ENCODE measurements at places on chromosomes 12 and 14. TPM values are rescaled to one million over a fixed set of nuclear protein-coding genes. Genes with fewer than 3 reads are reported as not detected.

- no peak for DNase-seq
- no peaks in the 10 kb centered on the region for H3K36me3 ChIP-seq
- no peaks in the 10 kb centered on the region for H3K27me3 ChIP-seq
- H3K27ac ChIP-seq, result no peak overlapping the region
- H3K4me1 ChIP-seq, result no peaks in the 10 kb centered on the region
Measured at GRCh38 chr12:67981287-67982162, 7.7 kb upstream of the IFNG-AS1 start.

DNA sequence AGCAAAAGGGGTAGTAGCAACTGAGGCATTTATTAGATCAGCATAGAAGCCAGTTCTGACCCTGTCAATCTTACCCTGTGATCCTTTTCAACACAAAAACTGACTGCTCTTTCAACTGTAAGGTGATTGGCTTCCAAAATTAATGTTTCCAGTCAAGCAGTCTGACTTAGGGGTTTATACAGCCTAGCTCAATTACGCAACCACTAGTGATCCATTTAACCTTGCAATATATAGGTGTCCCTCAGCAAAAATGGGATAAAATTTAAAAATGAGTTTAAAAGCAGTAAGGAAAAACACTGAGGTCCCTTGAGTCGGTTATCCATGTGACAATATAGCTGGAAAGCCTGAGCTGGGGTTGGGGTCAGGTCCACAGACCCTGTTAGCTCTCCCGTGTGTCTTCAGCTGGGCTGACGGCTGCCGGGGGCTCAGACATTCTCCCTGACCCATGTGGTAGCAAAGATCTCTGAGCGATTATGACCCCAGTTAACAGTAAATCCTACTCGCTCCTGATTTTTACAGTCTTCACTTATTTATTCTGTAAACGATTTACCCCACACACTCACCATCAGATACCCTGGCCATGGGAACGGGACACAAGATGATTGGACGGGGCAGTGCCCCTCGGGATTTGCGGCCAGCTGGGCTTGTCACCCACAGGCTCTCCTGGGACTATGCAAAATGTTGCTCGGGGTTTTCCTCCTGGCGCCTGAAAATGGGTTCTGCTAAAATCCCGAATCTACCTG, 16.6 kb downstream of the ADGRD1 start:
- H3K4me3 ChIP-seq, result no peak overlapping the region
- H3K36me3 ChIP-seq, result no peaks in the 10 kb centered on the region
- DNase-seq, result peak; percentile 39
- H3K27me3 ChIP-seq, result no peaks in the 10 kb centered on the region

- no peaks in the 10 kb centered on the region for H3K4me1 ChIP-seq
- H3K27me3 ChIP-seq, result no peaks in the 10 kb centered on the region
- no peak for DNase-seq
- no peak overlapping the region for H3K27ac ChIP-seq
- H3K4me3 ChIP-seq, result no peak overlapping the region
Measured at GRCh38 chr12:92845329-92845728, 83.8 kb downstream of the EEA1 start.

- H3K36me3 ChIP-seq, result peaks cover 21% of the 10 kb centered on the region
- peak overlapping the region; percentile 100 for H3K4me3 ChIP-seq
- no peaks in the 10 kb centered on the region for H3K4me1 ChIP-seq
- no peaks in the 10 kb centered on the region for H3K27me3 ChIP-seq
- peak overlapping the region; percentile 81 for H3K27ac ChIP-seq
Measured at GRCh38 chr14:58428118-58428683, 682 bp downstream of the KIAA0586 start.

- no peaks in the 10 kb centered on the region for H3K27me3 ChIP-seq
- H3K36me3 ChIP-seq, result no peaks in the 10 kb centered on the region
- H3K4me1 ChIP-seq, result no peaks in the 10 kb centered on the region
- no peak overlapping the region for H3K27ac ChIP-seq
Measured at GRCh38 chr12:11565752-11566151, 83.7 kb upstream of the ETV6 start.

GRCh38 chr12:51970904-51971646, 19.6 kb downstream of the ACVR1B start:
- DNase-seq, result peak; percentile 87
- H3K4me1 ChIP-seq, result peaks cover 30% of the 10 kb centered on the region
- no peak overlapping the region for H3K4me3 ChIP-seq
- H3K27ac ChIP-seq, result no peak overlapping the region
- no peaks in the 10 kb centered on the region for H3K27me3 ChIP-seq

GRCh38 chr12:121796855-121797751, 3.6 kb upstream of the RHOF start:
- H3K36me3 ChIP-seq, result peaks cover 19% of the 10 kb centered on the region
- peaks cover 20% of the 10 kb centered on the region for H3K4me1 ChIP-seq
- peak; percentile 98 for DNase-seq
- H3K27me3 ChIP-seq, result no peaks in the 10 kb centered on the region
- H3K27ac ChIP-seq, result no peak overlapping the region

DNA sequence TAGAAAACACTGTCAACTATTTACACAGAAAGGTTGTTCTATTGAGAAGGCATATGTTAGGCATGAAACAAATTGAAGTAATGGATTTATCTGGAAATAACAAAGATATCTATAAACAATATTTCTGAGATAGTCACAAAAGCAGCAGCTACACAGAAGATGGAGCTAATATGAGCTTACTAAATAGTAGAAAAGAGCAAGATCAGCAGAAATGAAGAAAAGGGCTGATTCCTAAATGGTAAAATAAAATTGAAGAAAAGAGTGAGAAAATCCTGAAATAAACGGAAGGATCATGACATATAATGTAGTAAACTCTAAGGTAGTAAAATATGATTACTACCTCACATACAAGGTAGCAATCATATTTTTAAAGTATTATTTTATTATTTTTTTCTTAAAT, 1263.9 kb downstream of the FSCB start:
- no peaks in the 10 kb centered on the region for H3K27me3 ChIP-seq
- no peak overlapping the region for H3K4me3 ChIP-seq
- DNase-seq, result no peak
- H3K27ac ChIP-seq, result no peak overlapping the region
- H3K4me1 ChIP-seq, result no peaks in the 10 kb centered on the region
- no peaks in the 10 kb centered on the region for H3K36me3 ChIP-seq

- H3K4me3 ChIP-seq, result no peak overlapping the region
- H3K27ac ChIP-seq, result no peak overlapping the region
- H3K36me3 ChIP-seq, result peaks cover 34% of the 10 kb centered on the region
- no peak for DNase-seq
Measured at GRCh38 chr12:12167847-12168246, 97.1 kb downstream of the BCL2L14 start.

- H3K4me1 ChIP-seq, result peaks cover 21% of the 10 kb centered on the region
- no peak overlapping the region for H3K27ac ChIP-seq
- DNase-seq, result no peak
- H3K4me3 ChIP-seq, result no peak overlapping the region
- no peaks in the 10 kb centered on the region for H3K36me3 ChIP-seq
Measured at GRCh38 chr14:57066463-57066862, 202.2 kb downstream of the EXOC5 start.

GRCh38 chr14:54475911-54476310, 12.9 kb downstream of the GMFB start:
- no peak for DNase-seq
- peaks cover 14% of the 10 kb centered on the region for H3K4me1 ChIP-seq
- no peak overlapping the region for H3K27ac ChIP-seq
- no peak overlapping the region for H3K4me3 ChIP-seq

GRCh38 chr12:49974231-49974675, 1.5 kb downstream of the AQP6 start:
- no peaks in the 10 kb centered on the region for H3K36me3 ChIP-seq
- peak; percentile 84 for DNase-seq
- H3K27ac ChIP-seq, result no peak overlapping the region
- peaks cover 22% of the 10 kb centered on the region for H3K27me3 ChIP-seq

GRCh38 chr14:23051141-23052057, 5.9 kb downstream of the CDH24 start:
- DNase-seq, result no peak
- no peak overlapping the region for H3K4me3 ChIP-seq
- H3K27me3 ChIP-seq, result no peaks in the 10 kb centered on the region
- no peak overlapping the region for H3K27ac ChIP-seq

- H3K4me3 ChIP-seq, result no peak overlapping the region
- no peaks in the 10 kb centered on the region for H3K27me3 ChIP-seq
- H3K4me1 ChIP-seq, result peaks cover 4% of the 10 kb centered on the region
- no peak overlapping the region for H3K27ac ChIP-seq
- DNase-seq, result peak; percentile 59
- no peaks in the 10 kb centered on the region for H3K36me3 ChIP-seq
Measured at GRCh38 chr14:99725774-99726537, 41.9 kb downstream of the CYP46A1 start.

DNA sequence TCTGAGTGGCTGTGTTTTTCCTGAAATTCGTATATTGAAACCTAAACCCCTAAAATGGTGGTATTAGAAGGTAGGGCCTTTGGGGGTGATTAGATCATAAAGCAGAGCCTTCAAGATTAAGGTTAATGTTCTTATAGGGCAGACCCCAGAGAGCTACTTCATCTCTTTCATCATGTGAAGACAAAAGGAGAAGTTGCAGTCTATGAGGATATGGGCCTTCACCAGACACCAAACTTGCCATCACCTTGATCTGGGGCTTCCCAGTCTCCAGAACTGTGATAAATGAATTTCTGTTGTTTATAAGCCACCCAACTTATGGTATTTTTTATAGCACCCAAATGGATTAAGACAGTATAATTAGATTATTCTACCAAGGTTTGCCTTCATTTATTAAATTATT, 275.0 kb upstream of the ATP2B1 start:
- DNase-seq, result no peak
- no peak overlapping the region for H3K27ac ChIP-seq
- H3K4me1 ChIP-seq, result no peaks in the 10 kb centered on the region
- no peaks in the 10 kb centered on the region for H3K27me3 ChIP-seq

Gene TSPAN8
- 0.87 TPM for total RNA-seq

Gene REP15
- 0.68 TPM for total RNA-seq

Gene PPP1R12A
- 94.7 TPM for total RNA-seq

Gene GXYLT1
- total RNA-seq, result 29.2 TPM

Gene LIMA1
- 25.5 TPM for total RNA-seq

Gene POTEM
- total RNA-seq, result not detected

Gene DEGS2
- 0.99 TPM for total RNA-seq

Gene ANO4
- 3.4 TPM for total RNA-seq
